T-helper 9 cell (primary cell): ENCODE measurements at places on chromosomes 4 and X.

DNA sequence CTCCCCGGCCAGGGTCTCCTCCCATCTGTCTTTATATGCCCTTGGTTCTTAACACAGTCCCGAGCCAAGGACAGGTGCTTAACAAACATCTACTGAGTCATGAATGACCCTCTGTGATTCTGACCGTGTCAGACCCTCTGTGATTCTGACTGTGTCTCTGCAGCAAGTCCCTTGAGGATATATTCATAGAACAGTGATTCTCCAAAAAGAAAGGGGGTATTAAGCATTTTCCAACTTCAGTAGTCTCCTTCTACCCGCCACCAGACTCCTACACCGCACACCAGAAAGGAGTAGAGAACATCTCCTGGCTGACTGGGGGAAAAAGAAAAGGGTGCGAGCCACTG, 13.6 kb downstream of the ACSL1 start:
- no peak for DNase-seq

- no peak for DNase-seq
Observed at GRCh38 chr4:154364066-154364845, 127.3 kb downstream of the DCHS2 start.

DNA sequence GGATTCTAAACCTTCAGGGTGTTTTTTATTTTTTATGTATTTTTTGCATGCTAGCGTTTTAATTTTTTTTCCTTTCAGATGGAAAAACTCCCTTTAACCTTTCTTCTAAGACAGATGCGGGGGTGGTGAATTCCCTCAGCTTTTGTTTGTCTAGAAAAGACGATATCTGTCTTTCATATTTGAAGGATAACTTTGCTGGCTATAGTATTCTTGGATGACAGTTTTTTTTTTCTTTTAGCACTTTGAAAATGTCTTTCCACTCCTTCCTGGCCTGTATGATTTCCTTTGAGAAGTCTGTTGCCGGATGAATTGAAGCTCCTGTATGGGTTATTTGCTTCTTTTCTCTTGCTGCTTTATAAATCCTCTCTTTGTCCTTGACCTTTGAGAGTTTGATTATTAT, 26.6 kb downstream of the PSAPL1 start:
- DNase-seq = no peak

DNA sequence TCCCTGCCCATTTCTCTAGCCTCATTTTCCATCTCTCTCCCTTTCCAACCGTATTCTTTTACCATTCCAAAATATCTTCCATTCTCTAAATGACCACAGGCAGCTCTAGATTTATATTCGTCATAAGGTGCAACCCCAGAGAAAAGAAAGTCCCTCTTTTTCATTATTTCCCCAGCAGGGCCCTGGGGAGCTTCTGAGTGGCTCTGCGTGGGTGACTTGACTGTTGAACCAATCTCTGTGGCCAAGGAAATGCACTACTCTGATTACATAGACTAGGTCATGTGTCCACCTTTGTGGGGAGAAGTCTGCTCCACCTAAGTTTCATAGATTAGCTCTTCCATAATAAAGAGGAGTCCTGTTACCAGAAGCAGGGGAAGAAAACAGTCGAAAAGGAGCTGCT, 51.4 kb downstream of the ATOH1 start:
- no peak for DNase-seq

DNA sequence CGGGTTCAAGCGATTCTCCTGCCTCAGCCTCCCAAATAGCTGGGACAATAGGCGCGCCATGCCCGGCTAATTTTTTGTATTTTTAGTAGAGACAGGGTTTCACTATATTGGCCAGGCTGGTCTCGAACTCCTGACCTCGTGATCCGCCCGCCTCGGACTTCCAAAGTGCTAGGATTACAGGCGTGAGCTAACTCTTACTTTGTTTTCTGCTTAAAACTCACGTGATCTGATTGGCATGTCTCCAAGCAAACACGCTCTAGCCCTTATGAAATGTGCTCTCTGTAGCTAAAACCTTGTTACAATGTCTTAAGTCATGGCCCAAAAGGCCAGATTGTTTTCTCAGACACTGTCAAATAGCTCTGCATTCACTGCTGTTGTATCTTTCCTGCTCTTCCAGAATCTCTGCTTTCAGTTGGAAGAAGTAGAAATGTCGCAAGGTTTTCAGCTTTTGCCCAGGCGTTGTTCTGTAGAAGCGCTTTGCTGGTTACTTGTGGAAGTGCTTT, 39.7 kb upstream of the OGT start:
- no peak for DNase-seq

- no peak for DNase-seq
Observed at GRCh38 chr4:38889143-38889542, 21.5 kb downstream of the FAM114A1 start.

- DNase-seq = no peak
Observed at GRCh38 chr4:46946919-46947536, 38.0 kb upstream of the COX7B2 start.

DNA sequence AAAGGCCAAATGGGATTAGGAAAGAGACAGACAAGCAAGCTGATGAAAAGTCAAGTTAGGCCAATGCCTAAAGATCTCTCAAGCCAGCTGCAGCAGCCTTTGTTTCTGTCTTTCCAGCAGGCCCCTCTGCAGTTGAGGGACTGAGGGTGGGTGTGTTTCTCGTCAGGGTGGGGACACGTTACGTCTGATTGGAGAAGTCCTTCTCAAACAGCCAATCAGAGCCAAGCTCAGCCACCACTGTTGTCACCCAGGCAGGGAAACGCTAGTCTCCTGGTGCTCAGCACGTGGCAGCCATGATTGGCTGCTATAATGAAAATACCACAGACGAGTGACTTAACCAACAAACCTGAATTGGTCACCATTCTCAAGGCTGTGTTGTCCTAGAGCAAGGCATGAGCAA, 177.1 kb upstream of the LCORL start:
- no peak for DNase-seq

GRCh38 chrX:3521396-3521795, 174.9 kb upstream of the MXRA5 start:
- no peak for DNase-seq

- no peak for DNase-seq
Observed at GRCh38 chr4:108068442-108068841, 78.8 kb downstream of the HADH start.

- no peak for DNase-seq
Observed at GRCh38 chr4:127778102-127778501, 4.0 kb upstream of the HSPA4L start.

GRCh38 chr4:26248647-26249046, 72.2 kb upstream of the RBPJ start:
- DNase-seq = no peak

- DNase-seq = no peak
Observed at GRCh38 chr4:141995056-141995455, 358.7 kb downstream of the IL15 start.

DNA sequence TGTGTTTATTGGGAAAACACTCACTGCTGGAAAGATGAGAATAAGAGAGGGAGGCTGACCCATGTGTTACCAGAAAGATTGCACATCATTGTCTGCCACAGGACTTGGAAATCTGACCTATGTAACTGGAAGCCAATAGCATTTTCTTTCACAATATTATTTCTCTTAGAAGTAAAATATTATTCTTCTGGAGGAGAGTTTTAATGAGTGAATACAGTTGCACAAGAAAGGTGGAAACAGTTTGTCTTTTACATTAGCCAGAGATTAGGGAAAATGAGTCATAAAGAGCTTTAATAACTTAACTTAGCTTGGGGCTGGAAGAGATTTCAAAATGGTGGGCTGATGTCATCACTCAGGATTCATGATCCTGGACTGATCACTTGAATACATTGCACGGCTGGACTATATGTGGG, 31.5 kb upstream of the LNX1 start:
- DNase-seq = no peak

GRCh38 chrX:101419489-101419888, 11.5 kb downstream of the HNRNPH2 start:
- DNase-seq = no peak

DNA sequence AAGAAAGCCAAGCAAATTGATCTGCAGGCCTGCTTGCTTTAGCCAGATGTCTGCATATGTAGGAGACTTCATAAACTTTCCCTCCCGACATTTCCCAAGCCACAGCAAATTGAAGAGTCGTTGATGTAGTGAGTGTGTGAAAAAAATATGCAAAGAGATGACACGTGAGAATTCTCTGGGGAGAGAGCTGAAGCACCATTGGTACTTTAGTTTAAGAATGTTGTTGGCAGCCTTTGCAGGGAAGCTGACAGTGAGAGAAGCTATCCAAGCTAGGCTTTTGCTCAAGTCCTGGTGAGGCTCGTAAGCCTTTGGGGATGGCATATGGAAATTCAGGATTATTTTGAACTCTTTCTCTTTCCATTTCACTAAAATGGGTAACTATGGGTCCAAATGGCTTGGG, 87.5 kb downstream of the GLRA2 start:
- DNase-seq = no peak

DNA sequence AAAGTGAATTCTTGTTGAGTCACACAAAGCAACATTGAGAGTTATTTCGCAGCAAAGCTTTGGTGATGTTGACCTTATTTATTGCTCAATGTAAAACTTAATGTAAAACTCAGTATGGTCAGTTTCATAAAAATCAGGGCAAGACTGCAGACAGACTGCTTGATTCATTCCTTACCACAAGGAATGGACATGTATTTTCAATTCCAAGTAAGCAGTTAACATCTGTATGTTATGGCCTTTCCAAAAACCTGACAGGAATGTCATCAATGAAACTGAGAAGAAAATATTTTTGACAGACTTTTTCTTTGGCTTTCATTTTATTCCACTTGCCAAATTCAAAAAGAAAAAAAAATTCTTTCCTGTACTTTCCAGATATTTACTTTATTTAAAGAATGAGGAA, 488.3 kb downstream of the ANKRD50 start:
- DNase-seq = no peak

- DNase-seq = no peak
Observed at GRCh38 chr4:121801715-121802075, 572 bp downstream of the EXOSC9 start.

GRCh38 chrX:23989689-23990088, 37.3 kb downstream of the KLHL15 start:
- DNase-seq = no peak

DNA sequence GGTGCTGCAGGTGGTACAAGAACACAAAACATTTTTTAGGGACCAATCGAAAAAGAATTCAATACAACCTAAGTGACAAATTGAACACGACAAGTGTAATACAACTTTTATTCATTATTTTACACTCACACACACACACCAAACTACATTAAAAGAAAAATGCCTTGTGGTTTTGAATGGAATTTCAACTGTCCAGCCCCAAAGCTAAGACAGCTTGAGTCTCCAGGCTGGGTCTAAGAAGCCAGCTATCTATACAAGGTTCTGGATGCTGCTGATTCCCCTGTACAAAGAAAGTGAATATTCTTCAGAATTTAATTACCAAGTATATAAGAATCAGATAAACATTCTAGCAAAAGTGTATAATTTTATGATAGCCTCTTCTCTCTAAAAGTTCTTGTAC, 118.2 kb downstream of the PPP3CA start:
- DNase-seq = no peak

DNA sequence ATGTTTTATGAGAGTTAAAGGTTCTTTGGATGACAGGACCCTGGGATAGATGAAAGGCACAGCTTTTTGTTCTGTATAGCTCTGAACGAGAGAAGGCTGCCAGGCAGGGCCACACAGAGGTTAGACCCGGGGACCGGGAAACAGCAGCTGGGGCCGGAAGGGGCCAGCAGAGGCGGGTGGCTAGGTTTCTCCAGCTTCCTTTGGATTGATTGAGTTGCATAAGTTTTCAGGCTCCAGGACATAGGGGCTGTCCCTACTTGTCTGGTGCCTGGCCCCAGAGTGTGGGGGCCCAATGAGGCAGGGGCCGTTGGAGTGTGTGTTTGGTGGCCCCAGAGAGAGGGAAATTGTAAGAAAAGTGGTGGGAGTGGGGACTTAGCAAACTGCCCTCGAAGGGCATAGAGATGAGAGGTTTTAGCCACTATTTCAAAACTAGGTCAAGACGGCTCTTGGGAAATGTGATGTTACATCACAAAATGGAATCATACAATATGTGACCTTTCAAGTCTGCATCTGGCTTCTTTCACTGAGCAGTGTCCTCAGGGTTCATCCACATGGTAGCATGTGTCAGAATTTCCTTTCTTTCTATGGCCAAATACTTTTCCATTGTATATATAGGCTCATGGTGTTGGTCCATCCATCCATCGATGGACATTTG, 3.7 kb downstream of the ZFP92 start:
- no peak for DNase-seq

DNA sequence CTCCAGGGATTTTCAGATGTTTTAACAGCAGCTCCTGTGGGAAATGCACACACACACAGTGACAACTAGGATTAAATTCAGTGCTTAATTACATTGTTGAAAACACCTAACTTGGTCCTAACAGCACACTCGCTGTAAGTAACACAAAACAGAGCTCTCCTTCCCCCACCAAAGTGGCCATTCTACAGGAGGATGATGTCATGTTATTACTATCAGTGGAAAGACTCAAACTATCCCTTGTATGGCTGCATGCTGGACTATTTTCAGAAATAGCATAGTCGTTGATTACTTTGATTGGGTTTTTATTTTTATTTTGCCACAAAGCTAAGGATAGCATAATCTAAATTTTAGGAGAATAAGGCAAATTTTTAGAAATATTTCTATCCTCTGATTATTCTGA, 406.3 kb downstream of the SPRY1 start:
- DNase-seq = no peak

- DNase-seq = no peak
Observed at GRCh38 chr4:114866901-114867670, 246.3 kb downstream of the NDST4 start.

DNA sequence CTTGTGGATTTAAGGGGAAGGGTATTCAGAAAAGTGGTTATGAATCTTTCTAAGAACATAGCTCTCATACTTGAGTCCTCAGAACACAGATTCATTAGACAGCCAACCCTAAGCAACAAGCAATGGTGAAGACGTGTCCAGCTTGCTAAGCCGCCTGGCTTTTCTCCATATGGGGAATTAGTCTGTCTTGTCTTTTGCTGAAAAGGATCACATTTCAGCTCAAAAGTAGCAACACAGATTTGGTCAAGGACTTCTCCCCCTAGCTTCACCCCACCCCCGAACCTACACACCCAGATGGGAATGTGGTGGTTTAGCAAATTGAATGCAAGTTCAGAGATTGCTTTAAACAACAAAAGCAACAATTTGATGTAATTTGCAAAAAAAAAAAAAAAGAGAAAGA, 103.3 kb upstream of the RASGEF1B start:
- DNase-seq = no peak

DNA sequence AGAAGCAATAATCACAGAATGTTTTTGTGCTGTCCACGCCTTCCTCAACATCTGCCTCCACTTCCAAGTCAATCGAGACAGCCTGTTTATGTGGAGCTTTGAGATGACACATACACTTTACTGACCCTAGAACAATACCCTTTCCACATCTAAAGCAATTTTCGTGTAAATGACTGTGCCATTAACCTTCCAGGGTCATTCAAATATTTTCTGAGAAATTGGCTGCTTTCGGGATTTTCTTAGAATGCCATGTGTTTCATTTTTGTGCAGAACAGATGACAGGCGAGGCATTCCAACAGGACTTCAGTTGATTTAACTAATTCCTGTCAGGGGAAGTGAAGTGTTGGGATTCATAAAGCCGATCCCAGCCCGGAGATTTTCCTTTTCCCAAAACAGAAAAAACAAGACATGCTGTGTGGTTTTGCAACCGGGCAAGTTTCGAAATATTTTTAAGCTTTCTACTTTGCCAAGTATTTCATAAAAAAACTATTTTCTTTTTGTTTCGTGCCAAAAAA, 73.9 kb downstream of the SORBS2 start:
- DNase-seq = no peak
